ENCODE measurements at places on chromosomes 7 and 10. TPM values are rescaled to one million over a fixed set of nuclear protein-coding genes. Genes with fewer than 3 reads are reported as not detected.
A peak's percentile ranks its signal among the peaks of the same experiment; 100 is the strongest.

GRCh38 chr7:148962440-148962822 is 65.9 kb downstream of the PDIA4 start:
- no peak for DNase-seq

DNA sequence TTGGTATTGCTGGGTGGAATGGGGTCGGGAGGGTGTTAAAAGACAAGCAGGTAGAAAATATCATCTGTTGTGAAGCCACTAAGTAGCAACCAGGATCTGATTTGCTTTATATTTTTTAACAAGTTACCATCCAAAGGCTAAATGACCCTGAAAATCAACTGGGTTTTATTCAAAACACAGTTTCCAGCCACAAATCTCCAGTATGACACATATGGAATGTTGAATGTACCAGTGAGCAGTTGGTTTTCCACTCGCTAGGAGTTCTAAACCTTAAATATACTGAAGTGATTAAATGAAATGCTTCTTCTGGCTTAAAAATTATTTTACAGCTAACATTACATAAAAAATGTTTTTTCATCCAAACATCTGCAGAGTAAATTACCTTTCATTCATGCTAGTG is 112.5 kb downstream of the PDE1C start:
- DNase-seq, result no peak

DNA sequence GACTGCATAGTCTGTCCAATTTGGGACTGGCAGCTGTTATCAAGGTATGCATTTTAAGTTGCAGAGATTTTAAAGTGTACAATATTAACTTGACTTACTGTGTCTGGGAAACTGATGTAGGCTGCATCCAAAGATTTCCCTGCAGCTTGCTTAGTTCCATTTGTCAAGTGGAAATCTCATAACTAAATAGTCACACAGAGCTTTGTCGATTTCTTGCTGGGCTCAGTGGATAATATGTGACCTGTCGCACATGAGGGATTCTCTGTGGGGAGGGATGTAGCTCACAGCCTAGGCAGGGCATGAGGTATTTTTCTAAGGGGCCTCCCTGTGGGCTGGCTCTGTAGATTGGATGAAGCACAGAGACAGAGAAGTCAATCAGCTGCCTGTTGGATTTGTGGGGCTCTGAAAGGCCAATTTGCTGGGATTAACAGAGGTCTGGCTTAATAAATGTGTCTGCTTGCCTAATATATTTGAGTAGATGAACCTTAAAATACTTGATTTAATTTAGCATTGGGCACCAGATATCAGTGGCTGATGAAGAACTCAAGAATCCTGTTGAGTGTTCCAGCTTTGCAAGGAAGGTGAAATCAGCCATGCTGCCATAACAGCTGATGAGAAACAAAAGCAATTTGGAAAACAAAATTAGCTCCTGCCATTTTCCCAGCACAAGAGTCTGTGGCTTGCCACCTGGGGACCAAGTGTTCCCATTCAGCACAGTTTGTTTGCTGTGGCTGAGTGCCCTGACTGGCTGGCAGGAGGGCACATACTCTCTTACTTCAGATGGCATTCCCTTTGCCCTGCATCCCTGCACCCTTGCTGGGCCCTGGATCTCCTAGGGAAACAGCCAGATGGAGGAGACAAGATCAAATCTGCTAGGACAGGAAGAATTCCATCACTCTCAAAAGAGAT is 598.5 kb downstream of the SORCS3 start:
- DNase-seq, result no peak

- DNase-seq, result no peak
These were observed 85.0 kb downstream of the TRRAP start for GRCh38 chr7:98963305-98963704.

- DNase-seq, result no peak
These were observed 10.3 kb downstream of the FAM3C start for GRCh38 chr7:121385800-121386179.

GRCh38 chr7:158863611-158864506 is 7.5 kb downstream of the DYNC2I1 start:
- DNase-seq, result peak; percentile 40

GRCh38 chr7:100896732-100897608 is 1.3 kb upstream of the ACHE start:
- peak; percentile 36 for DNase-seq

DNA sequence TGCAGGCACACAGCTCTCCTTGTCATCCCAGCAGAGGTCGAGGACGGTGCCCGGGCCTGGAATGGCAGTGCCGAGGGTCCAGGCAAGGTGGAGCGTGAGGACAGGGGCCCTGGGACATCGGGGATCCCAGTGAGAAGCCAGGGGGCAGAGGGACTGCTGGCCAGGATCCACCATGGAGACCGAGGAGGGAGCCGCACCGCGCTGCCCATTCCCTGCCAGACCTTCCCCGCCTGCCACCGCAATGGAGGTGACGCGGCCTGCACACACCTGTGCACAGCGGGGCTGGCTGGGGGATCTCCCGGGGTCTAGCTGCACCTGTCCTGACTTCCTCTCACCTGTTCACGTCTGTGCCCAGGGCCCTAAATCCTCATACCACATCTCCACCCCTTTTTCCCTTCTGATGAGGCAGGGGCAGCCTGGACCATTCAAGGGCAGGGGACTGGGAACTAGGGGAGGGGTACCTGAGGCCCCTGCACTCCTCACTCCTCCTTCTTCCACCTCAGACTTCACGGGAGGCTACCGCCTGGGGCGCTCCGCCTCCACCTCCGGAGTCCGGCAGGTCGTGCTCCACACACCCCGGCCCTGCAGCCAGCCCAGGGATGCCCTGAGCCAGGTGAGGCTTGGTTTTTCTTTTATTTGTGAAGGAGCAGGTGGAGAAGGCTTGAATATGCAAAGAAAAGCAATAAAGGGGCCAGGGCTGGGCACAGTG is 6.9 kb downstream of the NYAP1 start:
- no peak for DNase-seq

Gene PODXL
- total RNA-seq, result 1.1 TPM

Gene KCND2
- not detected for total RNA-seq

Gene RBM17
- 181 TPM for total RNA-seq

All from naive thymus-derived CD4-positive, alpha-beta T cell (primary cell).